NCI-H2081 treated with DMSO at 0.1 percent for 48 hours (cell line): ENCODE measurements at places on chromosomes 1 and 21.
A peak's percentile ranks its signal among the peaks of the same experiment; 100 is the strongest.

GRCh38 chr1:46199233-46199749 is 1.1 kb upstream of the POMGNT1 start:
- DNase-seq, result no peak

- DNase-seq, result no peak
These were observed 182.9 kb downstream of the ZNF281 start for GRCh38 chr1:200226969-200227303.

DNA sequence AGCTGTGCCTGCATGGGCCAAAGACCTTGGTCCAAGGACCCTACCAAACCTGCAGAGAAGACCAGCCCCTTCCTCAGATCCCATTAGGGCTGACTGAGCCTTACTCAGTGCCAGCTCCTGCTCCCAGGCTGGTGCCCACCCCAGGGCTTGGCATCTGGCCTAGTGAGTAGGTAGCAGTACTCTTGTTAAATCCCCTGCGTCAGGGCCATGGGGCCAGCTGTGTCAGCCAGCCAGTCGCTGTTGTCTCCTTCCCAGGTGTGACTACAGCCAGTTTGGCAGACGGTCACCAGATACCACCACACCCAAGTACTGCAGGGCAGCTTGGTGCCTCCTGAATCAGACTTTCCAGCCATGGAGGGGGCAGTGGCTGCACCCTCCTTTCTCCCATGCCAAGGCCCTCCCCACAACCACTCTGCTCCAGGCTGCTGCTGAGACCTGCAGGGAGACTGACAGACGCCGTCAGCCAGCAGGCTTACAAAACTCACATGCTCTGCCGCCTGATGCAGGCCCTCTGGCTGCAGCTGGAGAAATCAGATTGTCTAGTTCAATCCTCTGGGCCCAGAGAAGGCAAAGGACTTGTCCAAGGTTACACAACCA is 3.0 kb downstream of the TENT5B start:
- DNase-seq, result no peak

DNA sequence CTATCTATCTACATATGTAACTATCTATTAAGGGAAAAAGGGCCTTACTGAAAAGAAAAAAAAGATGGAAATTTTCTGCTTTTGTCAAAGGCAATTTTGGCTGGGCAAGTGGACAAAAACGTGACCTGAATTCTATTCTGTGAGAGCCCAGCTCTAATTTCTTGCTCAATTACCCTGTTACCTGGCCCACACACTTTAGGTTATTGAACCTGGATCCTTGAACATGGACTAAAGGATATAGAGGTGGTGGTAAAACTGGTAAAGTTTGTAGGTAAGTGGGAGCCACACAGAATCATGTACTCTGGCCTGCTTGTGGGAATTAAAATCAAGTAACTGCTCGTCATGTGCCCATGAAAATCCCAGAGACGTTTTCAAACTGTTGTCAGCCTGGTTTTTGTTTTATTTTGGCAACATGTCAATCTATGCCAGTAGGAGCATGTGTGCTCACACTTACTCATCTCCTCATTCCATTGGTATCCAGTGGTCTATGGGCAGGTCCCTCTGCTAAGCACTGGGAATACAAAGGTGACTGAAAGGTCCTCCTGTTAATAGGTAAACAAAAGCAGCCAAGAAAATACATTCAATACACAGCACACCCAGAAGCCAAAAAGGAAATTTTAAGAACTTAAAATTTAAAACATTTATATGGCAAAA is 113.7 kb upstream of the WARS2 start:
- no peak for DNase-seq

DNA sequence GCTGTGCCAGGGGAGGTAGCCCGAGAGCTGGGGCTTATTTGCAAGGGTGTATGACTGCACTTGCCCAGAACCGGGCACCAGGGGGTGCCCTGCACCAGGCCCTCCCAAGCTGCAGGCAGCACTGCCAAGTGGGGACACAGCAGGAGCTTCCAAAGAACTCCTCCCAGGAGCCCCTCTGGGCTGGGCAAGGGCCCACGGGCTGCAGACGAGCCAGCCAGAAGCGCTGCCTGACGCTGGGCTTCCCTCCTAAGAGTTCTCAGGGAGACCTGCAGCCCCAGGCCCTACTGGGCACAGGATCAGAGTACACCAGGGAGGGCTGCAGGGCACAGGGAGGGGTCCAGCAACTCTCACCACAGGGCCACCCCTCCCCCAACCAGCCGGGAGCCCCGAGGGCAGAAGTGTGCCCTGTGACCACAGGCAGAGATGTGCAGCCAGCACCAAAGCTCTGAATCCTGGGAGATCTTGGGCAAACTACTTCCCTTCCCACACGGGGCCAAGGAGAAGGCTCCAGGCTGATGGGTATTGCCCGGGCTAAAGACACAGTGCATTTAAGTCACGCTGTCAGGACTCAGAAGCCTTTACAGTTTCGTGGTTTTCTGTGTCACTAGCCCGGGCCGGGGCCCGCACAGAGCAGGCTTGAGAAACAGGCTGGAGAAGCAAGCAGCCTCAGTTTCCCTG is 63.4 kb downstream of the KCNAB2 start:
- peak; percentile 8 for DNase-seq

DNA sequence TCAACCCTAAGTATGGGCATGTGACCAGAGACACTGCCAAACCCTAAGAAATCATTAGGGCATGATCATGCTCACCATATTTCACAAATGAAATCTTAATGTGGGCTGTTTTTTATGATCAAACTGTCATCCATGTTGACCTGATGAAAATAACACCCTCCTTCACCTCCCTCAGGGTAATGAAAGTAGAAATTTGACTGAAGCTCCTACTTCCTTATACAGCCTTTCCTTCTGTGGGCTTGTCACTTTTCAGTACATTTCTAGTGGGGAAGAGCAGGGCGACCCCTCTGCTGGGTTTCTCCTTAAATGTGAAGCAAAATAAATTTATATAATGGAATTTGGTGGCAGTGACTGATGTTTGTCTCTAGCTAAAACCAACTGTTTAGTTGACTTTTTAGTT is 25.9 kb downstream of the IVNS1ABP start:
- DNase-seq, result no peak

DNA sequence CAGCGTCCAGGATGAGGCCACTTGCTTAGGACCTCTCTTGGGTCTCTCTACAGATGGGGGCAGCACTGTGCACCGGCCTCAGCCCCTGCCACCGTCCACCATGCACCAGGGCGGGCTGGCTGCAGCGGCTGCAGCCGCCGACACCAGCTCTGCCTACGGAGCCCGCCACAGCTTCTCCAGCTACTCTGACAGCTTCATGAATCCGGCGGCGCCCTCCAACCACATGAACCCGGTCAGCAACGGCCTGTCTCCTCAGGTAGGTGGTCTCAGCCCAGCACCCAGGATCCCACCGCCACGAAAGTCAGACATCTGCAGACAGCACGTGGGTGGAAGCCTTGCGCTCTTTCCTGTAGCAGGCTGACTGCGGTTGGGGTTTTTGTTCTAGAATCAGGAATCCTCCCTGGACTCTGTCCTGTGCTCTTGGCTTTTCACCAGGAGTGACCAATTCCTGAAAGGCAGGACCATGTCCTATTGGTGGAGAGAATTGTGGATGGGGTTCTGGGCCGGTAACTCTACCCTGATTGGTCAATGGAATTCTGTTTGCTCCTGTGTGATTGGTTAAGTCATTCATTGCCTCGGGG is 72.5 kb downstream of the PAX7 start:
- no peak for DNase-seq

- DNase-seq, result no peak
These were observed 22.7 kb downstream of the CCN1 start for GRCh38 chr1:85603086-85603880.

- no peak for DNase-seq
These were observed 3.6 kb upstream of the KIF2C start for GRCh38 chr1:44735992-44736391.

- no peak for DNase-seq
These were observed 142.0 kb downstream of the MAST2 start for GRCh38 chr1:45945426-45945825.

DNA sequence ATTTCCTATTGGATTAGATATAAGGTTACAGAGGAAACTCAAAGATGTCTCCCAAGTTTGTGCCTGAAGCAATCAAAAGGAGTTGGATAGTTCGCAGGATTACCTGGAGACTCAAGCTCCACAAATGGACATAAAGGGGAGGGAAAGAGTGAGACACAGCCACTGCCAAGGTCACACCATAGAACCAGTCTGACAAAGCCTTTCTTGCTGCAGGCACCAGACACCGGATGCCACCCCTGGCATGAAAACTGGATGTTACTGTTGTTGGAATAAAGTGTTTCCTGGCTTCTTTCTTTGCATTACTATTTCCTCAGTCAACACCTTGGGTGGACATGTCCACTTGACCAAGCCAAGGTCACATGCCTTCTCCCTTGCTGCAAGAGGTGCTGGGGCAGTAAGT is 70.6 kb downstream of the SNRPE start:
- DNase-seq, result no peak

GRCh38 chr21:36769051-36769839 is 70.3 kb downstream of the SIM2 start:
- DNase-seq, result no peak

DNA sequence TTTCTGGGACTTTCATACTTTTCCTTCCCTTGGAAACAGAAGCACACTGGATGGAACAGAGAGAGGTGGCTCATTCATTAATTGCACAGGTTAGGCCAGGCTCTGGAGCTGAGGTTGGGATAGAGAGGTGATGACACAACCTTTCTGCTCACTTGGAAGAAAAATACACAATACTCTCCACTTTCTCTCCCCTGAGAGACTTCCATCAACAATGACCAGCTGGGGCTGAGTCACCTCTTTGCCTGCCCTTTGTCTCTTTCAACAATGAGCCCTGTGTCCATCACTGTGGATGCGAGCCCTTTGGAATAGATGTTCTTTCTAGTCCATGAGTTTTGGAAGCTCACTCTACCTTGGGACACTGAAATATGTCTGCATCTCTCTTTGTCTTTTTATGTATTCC is 43.1 kb downstream of the ATP2B4 start:
- DNase-seq, result no peak

DNA sequence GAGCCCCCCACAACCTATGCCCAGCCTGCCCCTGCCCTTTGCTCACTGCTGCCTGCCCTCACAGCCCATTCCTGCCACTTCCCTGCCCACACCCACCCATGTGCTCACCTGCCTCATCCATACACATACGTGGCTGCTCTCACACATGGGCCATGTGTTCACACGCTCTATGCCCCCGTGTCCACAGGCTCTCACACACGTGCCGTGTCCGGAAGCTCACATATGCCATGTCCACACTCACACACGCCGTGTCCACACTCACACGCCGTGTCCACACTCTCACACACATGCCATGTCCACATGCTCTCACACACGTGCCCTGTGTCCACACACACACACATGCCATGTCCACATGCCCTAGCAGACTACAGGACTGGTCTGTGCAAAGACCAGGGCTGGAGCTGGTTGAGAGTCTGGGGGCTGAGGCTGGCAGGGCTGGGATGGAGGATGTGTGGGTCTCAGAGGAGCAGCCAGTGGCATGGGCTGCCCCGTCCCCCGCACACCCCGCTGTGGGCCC is 583 bp upstream of the RNF223 start:
- no peak for DNase-seq

- no peak for DNase-seq
These were observed 11.9 kb downstream of the MTFR1L start for GRCh38 chr1:25831569-25832196.

DNA sequence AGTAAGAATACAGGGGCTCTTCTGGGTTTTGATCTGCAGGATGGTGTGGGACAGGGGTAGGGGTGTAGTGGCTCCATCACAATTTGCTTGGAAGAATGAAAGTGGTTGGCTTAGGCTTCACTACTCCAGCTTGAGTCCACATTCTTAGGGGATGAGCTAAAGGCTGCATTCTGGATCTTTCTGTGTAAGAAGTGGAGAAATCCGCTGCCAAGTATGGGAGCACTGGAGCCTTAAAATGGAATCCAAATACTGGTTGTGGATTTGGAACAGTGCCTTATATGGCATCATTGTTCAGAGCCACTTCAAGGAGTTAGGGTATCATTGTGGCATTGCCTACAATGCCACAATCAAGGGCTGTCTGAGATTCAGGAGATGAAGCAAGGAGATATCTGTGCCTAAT is 187.1 kb downstream of the LMO4 start:
- DNase-seq, result no peak

DNA sequence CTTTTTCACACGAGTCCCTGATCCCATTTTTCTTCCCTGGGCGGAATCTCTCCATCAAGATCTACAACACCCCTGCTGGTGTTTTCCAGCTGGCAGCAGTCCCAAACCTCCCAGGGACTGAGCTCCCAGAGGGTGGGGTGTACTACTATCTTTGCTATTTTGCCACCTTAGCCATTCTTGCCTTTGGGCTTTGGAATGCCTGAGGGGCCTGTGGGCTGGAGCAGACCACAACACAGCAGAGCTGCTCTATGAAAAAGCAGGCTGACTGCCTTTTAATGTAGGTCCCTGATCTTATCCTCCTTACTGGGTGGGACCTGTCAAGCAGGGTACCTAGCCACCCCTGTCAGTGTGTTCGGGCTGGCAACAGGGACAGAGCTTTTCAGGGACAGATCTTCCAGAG is 91.9 kb downstream of the KCNT2 start:
- DNase-seq, result no peak

DNA sequence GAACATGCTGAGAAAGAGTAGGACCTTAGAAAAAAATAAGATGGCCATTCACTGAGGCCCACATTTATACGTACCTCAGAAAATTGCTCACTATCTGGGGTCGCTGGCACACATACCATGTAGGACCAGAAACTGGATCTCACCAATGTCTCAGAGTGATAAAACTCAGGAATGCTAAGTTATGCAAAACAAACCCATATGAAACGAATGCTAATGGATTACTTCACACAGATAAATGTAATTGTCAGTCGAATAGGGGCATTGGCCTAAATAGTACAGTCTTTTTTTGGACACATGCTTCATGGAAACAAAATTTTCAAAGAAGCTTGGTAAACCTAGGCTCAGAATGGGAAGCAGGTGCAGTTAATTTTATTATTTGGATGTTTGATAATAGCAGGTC is 32.6 kb upstream of the RGS2 start:
- no peak for DNase-seq

DNA sequence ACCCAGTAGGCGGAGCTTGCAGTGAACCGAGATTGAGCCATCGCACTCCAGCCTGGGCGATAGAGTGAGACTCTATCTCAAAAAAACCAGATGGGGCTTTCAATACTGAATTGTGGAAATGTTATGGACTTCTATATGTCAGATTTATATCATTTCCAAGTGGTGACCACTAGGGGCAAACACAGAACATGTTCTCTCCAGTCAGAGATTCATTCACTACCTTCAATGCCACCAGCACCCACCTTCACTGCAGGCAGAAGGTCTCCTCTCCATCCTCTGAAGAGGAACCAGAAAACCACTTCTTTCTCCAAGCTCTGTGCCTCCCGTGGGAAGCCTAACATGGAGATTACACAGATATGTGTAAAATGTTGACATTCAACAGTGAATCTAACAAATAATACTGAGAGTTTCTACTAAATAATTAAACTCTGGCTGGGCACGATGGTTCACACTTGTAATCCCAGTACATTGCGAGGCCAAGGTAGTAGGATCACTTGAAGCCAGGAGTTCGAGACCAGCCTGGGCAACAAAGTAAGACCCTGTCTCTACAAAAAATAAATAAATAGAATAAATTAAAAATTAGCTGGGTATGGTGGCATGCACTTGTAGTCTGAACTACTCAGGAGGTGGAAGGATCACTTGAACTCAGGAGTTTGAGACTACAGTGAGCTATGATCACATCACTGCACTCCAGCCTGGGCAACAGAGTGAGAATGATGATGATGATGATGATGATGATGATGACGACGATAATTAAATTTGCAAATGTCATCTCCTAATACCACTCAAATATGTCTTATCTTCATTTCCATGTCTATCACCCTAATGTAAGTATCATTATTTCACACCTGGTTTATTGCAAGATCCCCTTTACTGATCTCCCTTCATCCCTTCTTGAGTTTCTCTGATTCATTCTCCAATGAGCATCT is 151.1 kb downstream of the ZNF281 start:
- no peak for DNase-seq
